ENCODE measurements at places on chromosomes 11 and 22. TPM values are rescaled to one million over a fixed set of nuclear protein-coding genes. Genes with fewer than 3 reads are reported as not detected.
A peak's percentile ranks its signal among the peaks of the same experiment; 100 is the strongest.

- no peak for DNase-seq
- H3K27ac ChIP-seq: no peak overlapping the region
- H3K36me3 ChIP-seq: no peaks in the 10 kb centered on the region
- H3K27me3 ChIP-seq: no peaks in the 10 kb centered on the region
- H3K4me3 ChIP-seq: no peak overlapping the region
- H3K4me1 ChIP-seq: no peaks in the 10 kb centered on the region
Measured at GRCh38 chr11:111617286-111617685, 15.0 kb downstream of the SIK2 start.

DNA sequence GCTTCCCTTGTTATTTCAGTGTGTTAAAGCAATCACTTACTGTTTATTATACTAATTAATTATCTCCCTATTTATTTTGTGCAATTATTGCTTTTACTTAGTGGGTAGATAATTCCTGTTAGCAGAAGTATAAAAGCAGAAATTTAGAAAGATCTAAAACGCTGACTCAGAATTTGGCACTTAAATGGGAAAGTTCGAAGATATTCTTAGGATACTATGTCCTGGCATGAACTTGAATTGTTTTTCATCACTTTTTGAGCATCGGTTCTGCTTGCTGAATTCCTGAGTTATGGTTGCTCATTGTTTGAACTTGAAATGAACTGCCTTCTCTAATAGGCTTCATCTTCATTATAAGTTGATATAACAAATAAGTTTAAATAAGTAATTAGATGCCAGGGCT is 325.4 kb downstream of the JRKL start:
- H3K27ac ChIP-seq: no peak overlapping the region
- DNase-seq: no peak

- H3K4me1 ChIP-seq: no peaks in the 10 kb centered on the region
- no peaks in the 10 kb centered on the region for H3K36me3 ChIP-seq
- no peak for DNase-seq
- peak overlapping the region; percentile 90 for H3K4me3 ChIP-seq
- H3K27ac ChIP-seq: peak overlapping the region; percentile 77
Measured at GRCh38 chr11:103109818-103110388, 677 bp downstream of the DYNC2H1 start.

GRCh38 chr11:118212781-118213191 is 12.0 kb downstream of the JAML start:
- no peak for DNase-seq
- H3K4me1 ChIP-seq: peaks cover 61% of the 10 kb centered on the region
- H3K27me3 ChIP-seq: no peaks in the 10 kb centered on the region
- H3K36me3 ChIP-seq: peaks cover 18% of the 10 kb centered on the region

- peaks cover 12% of the 10 kb centered on the region for H3K27me3 ChIP-seq
- peaks cover 4% of the 10 kb centered on the region for H3K4me1 ChIP-seq
- H3K4me3 ChIP-seq: no peak overlapping the region
- H3K36me3 ChIP-seq: no peaks in the 10 kb centered on the region
- DNase-seq: no peak
- H3K27ac ChIP-seq: no peak overlapping the region
Measured at GRCh38 chr22:44755956-44756361, 3.6 kb downstream of the ARHGAP8 start.

DNA sequence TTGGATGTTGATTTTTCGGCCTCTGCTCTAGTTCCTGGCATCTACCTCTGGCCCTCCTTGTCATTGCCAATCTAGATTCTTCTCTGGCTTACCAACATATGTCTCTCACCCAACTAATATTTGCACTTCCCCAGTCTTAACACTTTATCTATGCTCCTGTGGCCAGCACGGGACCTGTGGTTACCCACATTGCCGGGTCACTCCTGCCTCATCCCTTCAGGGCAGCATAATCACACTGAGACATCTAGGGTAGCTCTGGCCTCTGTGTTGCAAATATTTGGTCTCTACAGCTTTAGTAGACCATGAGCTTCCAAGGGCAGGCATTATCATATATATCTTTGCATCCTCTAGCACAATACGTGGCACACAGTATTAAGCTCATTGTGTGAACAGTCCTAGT is 182.0 kb upstream of the ARHGAP20 start:
- H3K4me1 ChIP-seq: no peaks in the 10 kb centered on the region
- H3K27ac ChIP-seq: no peak overlapping the region
- H3K4me3 ChIP-seq: no peak overlapping the region
- no peaks in the 10 kb centered on the region for H3K27me3 ChIP-seq
- no peaks in the 10 kb centered on the region for H3K36me3 ChIP-seq

GRCh38 chr22:23223569-23224317 is 43.4 kb downstream of the BCR start:
- peaks cover 92% of the 10 kb centered on the region for H3K4me1 ChIP-seq
- H3K27ac ChIP-seq: peak overlapping the region; percentile 66
- no peak for DNase-seq
- no peaks in the 10 kb centered on the region for H3K36me3 ChIP-seq

GRCh38 chr22:28867191-28867590 is 16.2 kb upstream of the ZNRF3 start:
- H3K27ac ChIP-seq: no peak overlapping the region
- H3K4me3 ChIP-seq: no peak overlapping the region
- no peaks in the 10 kb centered on the region for H3K27me3 ChIP-seq
- no peak for DNase-seq

GRCh38 chr11:79514695-79515094 is 73.9 kb upstream of the TENM4 start:
- no peak for DNase-seq
- no peak overlapping the region for H3K4me3 ChIP-seq
- no peaks in the 10 kb centered on the region for H3K4me1 ChIP-seq
- H3K27me3 ChIP-seq: no peaks in the 10 kb centered on the region
- H3K36me3 ChIP-seq: no peaks in the 10 kb centered on the region
- no peak overlapping the region for H3K27ac ChIP-seq

DNA sequence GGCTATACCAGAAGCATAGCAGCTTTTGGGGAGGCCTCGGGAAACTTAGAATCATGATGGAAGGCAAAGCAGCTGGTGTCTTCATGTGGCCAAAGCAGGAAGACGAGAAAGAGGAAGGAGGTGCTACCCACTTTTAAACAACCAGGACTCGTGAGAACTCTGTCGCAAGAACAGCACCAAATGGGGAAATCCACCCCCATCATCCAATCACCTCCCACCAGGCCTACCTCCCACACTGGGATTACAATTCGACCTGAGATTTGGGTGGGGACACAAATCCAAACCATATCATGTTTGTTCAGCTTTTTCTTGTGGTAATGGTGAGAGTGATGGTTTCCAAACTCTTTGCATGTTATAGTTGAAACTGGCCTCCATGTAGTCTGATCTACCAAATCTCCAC is 32.5 kb upstream of the OR10D3 start:
- H3K4me3 ChIP-seq: no peak overlapping the region
- H3K36me3 ChIP-seq: no peaks in the 10 kb centered on the region
- no peaks in the 10 kb centered on the region for H3K4me1 ChIP-seq
- DNase-seq: no peak
- H3K27ac ChIP-seq: no peak overlapping the region
- H3K27me3 ChIP-seq: no peaks in the 10 kb centered on the region

DNA sequence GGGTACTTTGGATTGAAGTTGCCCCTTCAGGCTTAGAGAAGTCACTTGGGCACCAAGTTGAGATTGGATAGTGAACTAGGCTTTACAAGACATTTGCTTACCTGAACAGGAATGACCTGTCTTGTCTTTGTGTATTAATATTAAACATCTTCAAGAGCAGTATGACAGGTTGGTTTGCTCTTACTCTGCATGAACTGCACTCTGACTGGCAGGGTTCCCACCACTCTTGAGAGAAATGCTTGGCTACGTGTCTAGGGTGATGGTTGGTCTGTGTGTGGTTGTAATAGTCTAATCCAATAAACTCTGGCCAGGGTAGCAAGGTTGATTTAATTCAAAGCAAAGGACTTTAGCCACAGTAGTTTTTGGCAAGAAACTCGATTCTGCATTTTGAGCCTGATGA is 20.1 kb upstream of the SPTBN2 start:
- no peak for DNase-seq
- H3K36me3 ChIP-seq: no peaks in the 10 kb centered on the region
- H3K4me3 ChIP-seq: no peak overlapping the region

GRCh38 chr22:50303848-50304527 is 3.5 kb downstream of the PLXNB2 start:
- no peak overlapping the region for H3K27ac ChIP-seq
- no peak for DNase-seq
- H3K27me3 ChIP-seq: peaks cover 9% of the 10 kb centered on the region
- no peak overlapping the region for H3K4me3 ChIP-seq

- no peaks in the 10 kb centered on the region for H3K27me3 ChIP-seq
- no peaks in the 10 kb centered on the region for H3K36me3 ChIP-seq
- no peak for DNase-seq
- no peaks in the 10 kb centered on the region for H3K4me1 ChIP-seq
- no peak overlapping the region for H3K27ac ChIP-seq
Measured at GRCh38 chr11:69325446-69325845, 31.5 kb downstream of the MYEOV start.

GRCh38 chr22:49601614-49602321 is 225.9 kb downstream of the BRD1 start:
- no peak for DNase-seq
- H3K27ac ChIP-seq: no peak overlapping the region
- peaks cover 13% of the 10 kb centered on the region for H3K4me1 ChIP-seq

GRCh38 chr11:44199298-44199697 is 103.8 kb downstream of the EXT2 start:
- H3K4me3 ChIP-seq: no peak overlapping the region
- H3K27ac ChIP-seq: no peak overlapping the region
- H3K36me3 ChIP-seq: peaks cover 14% of the 10 kb centered on the region
- DNase-seq: no peak
- H3K4me1 ChIP-seq: no peaks in the 10 kb centered on the region

DNA sequence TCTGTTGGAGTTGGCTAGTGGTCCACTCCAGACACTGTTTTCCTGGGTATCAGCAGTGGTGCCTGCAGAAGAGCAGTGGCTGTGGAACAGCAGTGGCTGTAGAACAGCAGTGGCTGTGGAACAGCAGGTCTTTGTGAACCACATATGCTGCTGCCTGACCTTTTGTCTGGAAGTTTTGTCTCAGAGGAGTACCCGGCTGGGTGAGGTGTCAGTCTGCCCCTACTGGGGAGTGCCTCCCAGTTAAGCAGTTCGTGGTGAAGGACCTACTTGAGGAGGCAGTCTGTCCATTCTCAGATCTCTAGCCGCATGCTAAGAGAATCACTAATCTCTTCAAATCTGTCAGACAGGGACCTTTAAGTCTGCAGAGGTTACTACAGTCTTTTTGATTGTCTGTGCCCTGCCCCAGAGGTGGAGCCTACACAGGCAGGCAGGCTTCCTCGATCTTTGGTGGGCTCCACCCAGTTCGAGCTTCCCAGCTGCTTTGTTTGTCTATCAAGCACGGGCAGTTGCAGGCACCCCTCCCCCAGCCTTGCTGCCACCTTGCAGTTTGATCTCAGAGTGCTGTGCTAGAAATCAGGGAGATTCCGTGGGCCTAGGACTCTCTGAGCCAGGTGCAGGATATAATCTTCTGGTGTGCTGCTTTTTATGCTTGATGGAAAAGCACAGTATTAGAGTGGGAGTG is 89.1 kb upstream of the TRIM48 start:
- H3K36me3 ChIP-seq: no peaks in the 10 kb centered on the region
- no peaks in the 10 kb centered on the region for H3K27me3 ChIP-seq
- H3K4me1 ChIP-seq: no peaks in the 10 kb centered on the region

DNA sequence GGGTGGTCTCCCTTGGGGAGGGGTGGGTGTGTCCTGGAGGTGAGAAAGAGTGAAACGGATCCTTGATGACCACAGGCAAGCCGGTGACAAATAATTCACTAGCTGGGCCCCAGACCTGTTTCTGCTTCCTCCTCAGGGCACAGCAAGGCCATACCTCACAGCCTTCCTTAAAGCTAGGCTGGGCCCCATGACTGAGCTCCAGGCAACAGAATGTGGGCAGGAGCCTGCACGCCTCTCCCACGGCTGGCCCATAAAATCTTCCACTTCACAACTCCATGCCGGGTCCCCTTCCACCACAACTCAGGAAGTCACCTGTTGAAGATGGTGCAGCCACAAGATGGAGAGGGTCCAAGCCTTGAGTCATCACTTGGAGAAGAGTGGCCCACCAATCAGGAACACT is 23.9 kb downstream of the SLC22A12 start:
- no peaks in the 10 kb centered on the region for H3K4me1 ChIP-seq
- no peak overlapping the region for H3K4me3 ChIP-seq
- no peak overlapping the region for H3K27ac ChIP-seq
- H3K27me3 ChIP-seq: no peaks in the 10 kb centered on the region
- DNase-seq: no peak

DNA sequence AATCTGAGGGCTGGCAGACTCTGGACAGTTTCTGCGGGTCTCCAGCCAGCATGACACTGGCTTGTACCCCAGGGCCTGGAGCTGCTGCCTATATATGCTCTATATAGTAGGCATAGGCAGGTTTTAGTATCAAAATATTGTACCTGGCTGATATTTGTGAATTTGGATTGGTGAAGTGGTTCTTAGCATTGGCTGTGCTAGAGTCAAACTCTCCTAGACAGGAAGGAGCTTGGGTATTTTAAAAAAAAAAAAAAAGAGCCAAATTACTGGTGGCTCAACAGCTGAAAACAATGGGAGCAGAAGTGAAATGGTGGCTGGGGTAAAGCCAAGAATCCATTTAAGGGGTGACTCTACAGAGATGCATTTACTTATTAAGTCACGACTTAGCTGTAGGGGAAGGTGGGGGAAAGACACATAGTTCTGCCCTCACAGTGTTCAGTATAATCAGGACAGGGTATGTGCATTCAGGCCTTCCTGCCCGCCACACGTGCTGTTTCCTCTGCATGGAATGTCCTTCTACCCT is 11.0 kb upstream of the MTFP1 start:
- no peak for DNase-seq
- H3K27ac ChIP-seq: no peak overlapping the region
- peaks cover 15% of the 10 kb centered on the region for H3K4me1 ChIP-seq
- no peaks in the 10 kb centered on the region for H3K36me3 ChIP-seq
- H3K4me3 ChIP-seq: no peak overlapping the region
- H3K27me3 ChIP-seq: no peaks in the 10 kb centered on the region

DNA sequence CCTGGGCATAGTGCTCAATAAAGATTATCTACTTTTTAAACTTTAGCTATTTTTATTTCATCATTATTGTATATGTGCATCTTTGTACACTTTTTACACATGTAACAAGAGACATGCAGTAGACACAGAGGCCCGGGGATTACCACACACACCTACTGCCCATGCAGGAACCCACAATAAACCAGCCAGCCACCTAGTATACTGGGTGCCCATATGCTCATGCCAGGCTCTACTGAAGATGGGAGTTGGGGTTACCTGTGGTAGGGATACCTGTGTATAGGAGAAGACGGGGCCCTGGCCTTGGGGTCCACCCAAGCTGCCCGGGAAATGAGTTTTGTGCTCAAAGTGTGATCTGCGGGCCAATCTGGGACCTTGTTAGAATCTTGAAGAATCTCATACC is 31.2 kb upstream of the P2RY2 start:
- peaks cover 3% of the 10 kb centered on the region for H3K4me1 ChIP-seq
- H3K36me3 ChIP-seq: no peaks in the 10 kb centered on the region
- no peaks in the 10 kb centered on the region for H3K27me3 ChIP-seq
- H3K27ac ChIP-seq: no peak overlapping the region
- DNase-seq: no peak

GRCh38 chr11:63832336-63832735 is 6.6 kb upstream of the MARK2 start:
- H3K27ac ChIP-seq: no peak overlapping the region
- DNase-seq: no peak
- peaks cover 2% of the 10 kb centered on the region for H3K4me1 ChIP-seq
- H3K4me3 ChIP-seq: no peak overlapping the region

RNF169 gene
- 13.4 TPM for total RNA-seq

KCNA4 gene
- not detected for total RNA-seq

SYCE3 gene
- not detected for total RNA-seq

BTG4 gene
- total RNA-seq: not detected

FGF3 gene
- total RNA-seq: not detected

MPZL2 gene
- total RNA-seq: 5.5 TPM

MMP11 gene
- 0.90 TPM for total RNA-seq
